ENCODE measurements at places on chromosomes 2 and 18. TPM values are rescaled to one million over a fixed set of nuclear protein-coding genes. Genes with fewer than 3 reads are reported as not detected.

BMP10 gene
- not detected for total RNA-seq

BOK gene
- 42.4 TPM for total RNA-seq

TEKT4 gene
- not detected for total RNA-seq

UGT1A4 gene
- not detected for total RNA-seq

KCTD1 gene
- 7.4 TPM for total RNA-seq

KYNU gene
- total RNA-seq: 1.5 TPM

CCDC102B gene
- 35.3 TPM for total RNA-seq

ATOH8 gene
- 19.0 TPM for total RNA-seq

EVX2 gene
- total RNA-seq: not detected

RAB17 gene
- 0.26 TPM for total RNA-seq

SETBP1 gene
- total RNA-seq: 4.9 TPM

RNU2-63P gene
- total RNA-seq: 268 TPM

COL3A1 gene
- total RNA-seq: 925 TPM

EFR3B gene
- total RNA-seq: 0.51 TPM

PROC gene
- total RNA-seq: not detected
